BE2C (cell line): ENCODE measurements at places on chromosomes 7 and 10.
A peak's percentile ranks its signal among the peaks of the same experiment; 100 is the strongest.

GRCh38 chr10:17643339-17643754 lies 604 bp upstream of the STAM start:
- peak; percentile 64 for DNase-seq

GRCh38 chr10:48251152-48251524 lies 23.4 kb downstream of the FRMPD2 start:
- no peak for DNase-seq

- DNase-seq, result peak; percentile 80
Measured at GRCh38 chr10:6144406-6145165, 55.8 kb downstream of the RBM17 start.

GRCh38 chr7:12221414-12221813 lies 10.3 kb downstream of the TMEM106B start:
- no peak for DNase-seq

GRCh38 chr7:50146692-50147091 lies 53.6 kb upstream of the ZPBP start:
- DNase-seq, result peak; percentile 24

DNA sequence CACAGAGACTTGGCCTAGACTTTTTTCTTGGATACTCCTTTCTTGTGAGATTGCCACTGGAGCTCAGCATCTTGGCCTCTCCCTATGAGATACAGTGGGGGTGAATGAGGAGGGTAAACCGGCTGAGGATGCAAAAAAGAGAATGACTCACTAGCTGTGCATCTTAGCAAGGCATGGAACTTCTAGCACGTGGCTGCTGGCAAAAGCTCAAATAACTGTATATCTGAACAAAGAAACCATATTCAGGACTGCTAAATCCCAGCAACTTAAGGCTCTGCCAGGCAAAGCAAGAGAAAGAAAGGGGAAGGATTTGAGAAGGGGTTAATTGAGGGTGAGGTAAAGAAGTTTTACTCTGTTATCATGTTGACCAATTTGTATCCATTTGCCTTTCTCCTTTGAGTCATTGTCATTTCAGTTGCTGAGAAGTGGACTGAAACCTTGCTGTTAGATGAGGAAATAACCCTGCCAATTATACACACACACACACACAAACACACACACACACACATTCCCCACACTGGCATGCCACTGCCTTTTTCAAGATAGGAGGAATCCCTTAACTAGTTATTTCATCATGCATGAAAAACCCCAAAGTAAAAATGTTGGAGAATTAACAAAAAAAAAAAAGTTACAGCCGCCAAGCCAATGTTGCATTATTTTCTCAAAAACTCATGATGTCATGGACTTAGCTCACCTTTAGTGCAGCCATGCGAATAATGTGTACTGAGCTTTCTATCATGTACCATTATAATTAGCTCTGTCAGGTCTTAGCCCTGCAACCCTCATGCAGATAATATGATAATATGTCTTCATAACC lies 997.3 kb downstream of the LRMDA start:
- no peak for DNase-seq

- DNase-seq, result no peak
Measured at GRCh38 chr10:21209495-21209894, 312.4 kb upstream of the NEBL start.

DNA sequence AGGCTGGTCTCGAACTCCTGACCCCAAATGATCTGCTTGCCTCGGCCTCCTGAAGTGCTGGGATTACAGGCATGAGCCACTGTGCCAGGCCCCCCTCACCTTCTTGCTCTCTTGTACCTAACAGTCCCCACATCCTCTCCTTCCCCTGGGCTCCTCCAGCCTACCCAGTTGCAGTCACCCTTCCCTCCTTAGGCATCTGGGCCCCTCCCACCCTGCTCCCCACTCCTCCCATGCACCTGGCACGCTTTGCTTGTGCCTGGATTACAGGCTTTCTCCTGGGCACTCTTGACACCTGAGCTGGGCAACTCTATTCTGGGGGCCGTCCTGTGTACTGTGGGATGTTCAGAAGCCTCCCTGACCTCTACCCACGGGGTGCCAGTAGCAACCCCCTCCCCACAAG lies 3.0 kb downstream of the CLDN15 start:
- DNase-seq, result no peak

DNA sequence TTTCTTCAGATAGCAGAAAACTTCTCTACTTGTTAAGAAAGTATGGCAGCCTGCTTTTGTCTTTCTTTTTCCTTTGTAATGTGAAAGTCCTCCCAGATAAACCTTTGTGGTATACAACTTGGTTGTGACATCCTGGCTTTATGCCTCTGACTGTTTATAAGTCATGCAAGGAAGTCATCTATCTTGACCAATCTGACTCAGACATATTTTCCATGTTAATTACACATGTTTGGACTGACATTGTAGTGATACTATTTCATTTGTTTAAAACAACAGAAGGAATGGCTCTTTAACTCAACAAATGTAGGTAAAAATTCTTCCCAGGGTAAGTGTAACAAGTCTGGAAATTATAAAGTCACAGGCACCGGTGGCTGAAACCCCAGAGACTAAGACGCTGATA lies 341.6 kb upstream of the MEOX2 start:
- no peak for DNase-seq

DNA sequence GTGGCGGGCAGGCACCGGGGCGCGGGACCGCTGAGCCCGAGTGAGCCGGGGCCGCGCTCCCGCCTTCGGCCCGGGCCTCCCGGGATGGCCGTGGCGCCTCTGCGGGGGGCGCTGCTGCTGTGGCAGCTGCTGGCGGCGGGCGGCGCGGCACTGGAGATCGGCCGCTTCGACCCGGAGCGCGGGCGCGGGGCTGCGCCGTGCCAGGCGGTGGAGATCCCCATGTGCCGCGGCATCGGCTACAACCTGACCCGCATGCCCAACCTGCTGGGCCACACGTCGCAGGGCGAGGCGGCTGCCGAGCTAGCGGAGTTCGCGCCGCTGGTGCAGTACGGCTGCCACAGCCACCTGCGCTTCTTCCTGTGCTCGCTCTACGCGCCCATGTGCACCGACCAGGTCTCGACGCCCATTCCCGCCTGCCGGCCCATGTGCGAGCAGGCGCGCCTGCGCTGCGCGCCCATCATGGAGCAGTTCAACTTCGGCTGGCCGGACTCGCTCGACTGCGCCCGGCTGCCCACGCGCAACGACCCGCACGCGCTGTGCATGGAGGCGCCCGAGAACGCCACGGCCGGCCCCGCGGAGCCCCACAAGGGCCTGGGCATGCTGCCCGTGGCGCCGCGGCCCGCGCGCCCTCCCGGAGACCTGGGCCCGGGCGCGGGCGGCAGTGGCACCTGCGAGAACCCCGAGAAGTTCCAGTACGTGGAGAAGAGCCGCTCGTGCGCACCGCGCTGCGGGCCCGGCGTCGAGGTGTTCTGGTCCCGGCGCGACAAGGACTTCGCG lies 534 bp downstream of the FZD9 start:
- DNase-seq, result no peak

GRCh38 chr10:94430701-94431100 lies 28.4 kb downstream of the TBC1D12 start:
- DNase-seq, result no peak

- DNase-seq, result no peak
Measured at GRCh38 chr10:23172429-23173213, 19.5 kb upstream of the PTF1A start.

GRCh38 chr7:108012499-108013430 lies 9.8 kb upstream of the LAMB1 start:
- DNase-seq, result no peak

GRCh38 chr7:28036696-28037095 lies 143.9 kb downstream of the JAZF1 start:
- no peak for DNase-seq

DNA sequence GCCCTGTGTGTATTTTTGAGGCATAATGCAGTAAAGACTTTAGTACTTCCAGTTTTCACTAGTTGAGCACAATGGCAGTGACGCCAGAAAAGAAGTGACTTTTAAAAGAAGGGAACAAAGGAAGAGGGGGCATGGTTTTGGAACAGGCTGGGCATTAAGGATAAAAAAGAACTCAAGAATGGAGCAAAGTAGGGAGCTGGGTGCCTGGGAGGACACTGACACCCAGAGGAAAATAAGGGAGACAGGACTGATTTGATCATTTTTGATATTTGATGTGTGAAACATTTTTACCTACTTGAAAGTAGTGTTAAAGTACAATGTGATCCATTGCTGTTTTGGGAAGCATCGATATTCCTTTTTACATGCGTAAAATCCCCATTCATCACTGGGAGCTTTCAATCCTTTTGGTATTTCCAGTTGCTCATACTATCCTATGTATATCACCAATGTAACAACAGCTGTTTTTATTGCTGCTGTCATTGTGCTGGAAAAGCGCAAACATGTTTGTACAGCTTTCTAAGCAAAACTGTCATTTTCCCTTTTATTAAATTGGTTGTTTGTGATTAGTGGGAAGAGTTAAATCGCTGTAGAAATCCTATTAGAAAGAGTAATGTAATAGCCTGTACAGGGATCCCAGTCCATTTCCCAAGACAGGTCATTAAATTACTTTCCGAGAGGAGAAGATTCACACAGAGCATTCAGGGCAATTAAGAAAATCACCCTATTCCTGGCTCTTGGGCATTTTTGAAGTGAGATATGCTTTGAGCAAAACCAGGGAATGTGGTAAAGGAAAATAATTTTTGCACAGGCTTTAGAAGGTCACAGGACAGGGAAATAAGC lies 85.2 kb downstream of the ADAM12 start:
- DNase-seq, result no peak

- DNase-seq, result no peak
Measured at GRCh38 chr10:61987951-61988379, 86.5 kb downstream of the ARID5B start.

DNA sequence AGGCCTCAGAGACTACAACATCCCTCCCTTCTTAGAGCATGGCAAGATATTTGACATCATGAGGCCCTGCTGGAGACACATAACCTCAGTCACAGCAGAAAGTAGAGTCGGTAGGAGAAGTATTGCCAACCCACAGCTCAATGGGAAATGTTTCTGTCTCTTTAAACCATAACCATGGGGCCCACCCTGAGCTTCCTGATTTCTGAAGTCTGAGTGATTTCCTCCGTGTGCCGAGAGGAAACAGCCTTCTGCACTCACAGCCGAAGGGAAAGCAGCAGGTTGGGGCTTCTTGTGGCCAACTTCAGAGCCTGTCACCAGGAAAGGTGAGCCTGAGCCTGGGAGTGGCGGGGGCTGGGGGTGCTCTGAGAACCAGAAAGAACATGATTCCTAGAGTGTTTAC lies at the start of gene GIMAP1:
Gene GIMAP1, plus strand, starts transcription at position 246 of the 400 bp plus-strand sequence. CDS start 2,435 bp downstream, outside the sequence.
- DNase-seq, result no peak

GRCh38 chr7:116393654-116394053 lies 105.9 kb upstream of the CAV2 start:
- no peak for DNase-seq

GRCh38 chr7:141397236-141398163 lies 153.7 kb upstream of the AGK start:
- no peak for DNase-seq

DNA sequence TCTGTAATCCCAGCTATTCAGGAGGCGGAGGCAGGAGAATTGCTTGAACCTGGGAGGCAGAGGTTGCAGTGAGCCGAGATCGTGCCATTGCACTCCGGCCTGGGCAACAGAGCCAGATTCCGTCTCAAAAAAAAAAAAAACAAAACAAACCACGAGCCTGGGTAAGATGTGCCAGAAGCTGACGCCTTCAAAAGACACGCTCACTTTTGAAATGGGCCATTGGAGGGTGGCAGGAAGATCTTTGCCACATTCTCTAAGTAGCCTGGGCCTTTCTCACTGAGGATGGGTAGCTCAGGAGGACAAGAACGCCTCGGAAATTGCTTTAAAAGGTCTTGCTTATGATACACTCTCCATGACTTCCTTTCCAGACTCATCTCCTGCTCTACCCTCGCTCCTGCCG lies 172.7 kb downstream of the SH3PXD2A start:
- DNase-seq, result no peak

- no peak for DNase-seq
Measured at GRCh38 chr7:139544645-139545044, 21.2 kb downstream of the CLEC2L start.

DNA sequence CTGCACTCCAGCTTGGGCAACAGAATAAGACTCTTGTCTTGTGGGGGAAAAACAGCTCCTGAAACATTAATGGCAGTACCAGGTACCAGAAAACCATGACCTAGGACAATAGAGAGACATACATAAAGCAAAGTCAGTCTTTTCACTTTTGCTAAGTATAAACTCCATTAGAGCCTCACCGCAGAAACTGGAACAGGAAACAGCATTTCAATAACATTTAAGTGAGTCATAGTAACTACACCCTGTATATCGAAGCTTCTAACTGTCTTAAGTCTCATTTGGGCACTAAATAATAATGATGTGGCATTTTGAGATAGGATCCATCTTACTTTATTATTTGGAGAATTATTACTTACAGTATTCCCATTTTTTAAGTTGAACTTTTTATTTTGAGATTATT lies 517.8 kb upstream of the CELF2 start:
- DNase-seq, result no peak

DNA sequence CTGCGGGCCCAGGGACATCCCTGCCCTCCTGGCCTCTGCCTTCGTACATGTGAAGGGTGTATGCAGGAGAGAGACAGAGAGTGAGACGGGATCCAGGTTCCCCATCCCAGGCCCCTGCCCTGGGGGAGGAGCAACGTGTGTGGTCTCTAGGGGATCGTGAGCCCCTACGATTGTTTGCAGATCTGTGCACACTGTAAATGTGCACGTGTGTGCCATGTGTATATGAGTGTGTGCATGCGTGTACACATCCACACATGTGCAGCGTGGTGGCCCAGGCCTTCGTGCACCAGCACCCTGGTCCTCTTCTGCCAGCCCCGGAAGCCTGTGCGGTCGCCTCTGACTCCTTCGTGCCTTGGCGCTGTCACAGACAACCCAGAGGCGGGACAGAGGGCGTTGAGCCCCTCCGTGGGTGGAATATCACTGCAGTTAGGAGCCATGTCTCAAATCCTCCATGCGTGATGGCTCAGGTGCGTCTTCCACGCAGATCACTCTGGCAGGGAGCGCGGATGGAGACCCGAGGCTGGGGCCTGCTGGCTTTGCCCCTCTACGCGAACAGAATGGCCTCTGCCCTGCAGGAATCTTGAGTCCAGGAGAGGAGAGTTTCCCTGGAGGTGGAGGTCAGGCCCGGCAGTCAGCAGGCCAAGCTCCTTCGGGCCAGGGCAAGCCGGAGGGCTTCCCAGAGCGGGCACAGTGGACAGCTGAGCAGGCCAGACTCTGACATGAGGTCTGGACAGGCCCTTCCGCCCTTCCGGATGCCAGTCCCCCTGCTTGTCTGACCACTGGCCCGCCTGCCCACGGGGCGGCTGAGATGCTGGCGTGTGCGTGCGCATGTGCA lies 97.5 kb downstream of the UNCX start:
- DNase-seq, result no peak
